Activated CD4-positive, CD25-positive, alpha-beta regulatory T cell treated with anti-CD3 and anti-CD28 coated beads, Interleukin-2, amount 50 U/mL, for 24 hours (primary cell): ENCODE measurements at places on chromosomes 2 and 18.

- no peak for ATAC-seq
Measured at GRCh38 chr2:177403838-177404237, 11.3 kb downstream of the AGPS start.

DNA sequence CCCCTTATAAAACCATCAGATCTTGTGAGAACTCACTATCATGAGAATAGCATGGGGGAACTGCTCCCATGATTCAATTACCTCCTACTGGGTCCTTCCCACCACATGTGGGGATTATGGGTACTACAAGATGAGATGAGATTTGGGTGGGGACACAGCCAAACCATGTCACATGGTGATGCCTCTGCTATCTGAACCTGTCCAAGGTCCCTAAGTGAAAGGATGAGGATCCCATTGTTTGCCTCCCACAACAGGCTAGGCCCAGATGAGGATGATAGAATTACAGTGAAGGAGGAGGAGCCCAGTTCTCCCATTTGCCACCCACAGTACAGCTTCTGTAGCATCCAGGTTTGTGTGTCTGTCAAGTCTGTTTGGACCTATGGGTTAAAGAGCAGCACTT is 65.4 kb downstream of the PRKCE start:
- no peak for ATAC-seq

GRCh38 chr2:8965216-8965969 is 38.1 kb downstream of the MBOAT2 start:
- ATAC-seq: no peak

DNA sequence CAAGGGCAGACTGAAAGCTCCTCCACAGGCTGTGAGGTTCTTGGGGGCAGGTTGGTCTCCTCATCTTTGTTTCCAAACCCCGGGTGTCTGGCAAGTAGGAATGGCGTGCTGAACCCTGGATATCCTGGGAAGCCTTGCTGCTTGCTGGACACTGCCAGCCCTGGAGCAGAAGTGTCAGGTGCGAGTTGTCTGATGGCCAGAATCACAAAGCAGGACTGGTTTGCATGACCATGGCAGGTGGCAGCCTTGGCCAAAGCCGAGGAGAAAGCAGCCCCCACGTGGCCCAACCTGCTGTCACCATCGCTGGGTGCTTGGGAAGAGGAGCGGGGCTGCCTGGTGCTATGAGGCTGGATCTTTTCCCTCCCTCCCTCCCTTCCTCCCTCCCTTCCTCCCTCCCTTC is 309.5 kb upstream of the HS6ST1 start:
- ATAC-seq: no peak

GRCh38 chr2:227347117-227347516 is 22.1 kb downstream of the MFF start:
- no peak for ATAC-seq

DNA sequence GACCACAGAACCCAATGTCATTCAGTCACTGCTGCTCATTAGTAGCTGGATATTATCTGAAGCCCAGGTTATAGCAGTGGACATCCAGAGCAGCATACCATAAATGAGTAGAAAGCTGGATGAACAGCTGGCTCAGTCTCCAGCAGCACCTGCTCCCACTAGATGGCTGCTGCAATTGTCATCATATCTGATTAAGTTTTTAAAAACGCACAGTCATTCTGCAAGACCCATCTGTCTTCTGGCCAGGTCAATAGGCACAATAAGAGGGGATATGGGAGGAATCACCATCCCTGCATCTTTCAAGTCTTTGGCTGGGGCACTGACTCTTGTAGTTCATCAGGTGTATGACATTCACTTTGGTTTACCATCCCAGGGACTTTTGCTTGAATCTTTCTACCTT is 55.1 kb upstream of the XDH start:
- no peak for ATAC-seq
